Endothelial cell (in vitro differentiated cells): ENCODE measurements at places on chromosomes 1 and 21.

GRCh38 chr1:11338284-11338924 lies 65.4 kb downstream of the UBIAD1 start:
- no peak for DNase-seq

DNA sequence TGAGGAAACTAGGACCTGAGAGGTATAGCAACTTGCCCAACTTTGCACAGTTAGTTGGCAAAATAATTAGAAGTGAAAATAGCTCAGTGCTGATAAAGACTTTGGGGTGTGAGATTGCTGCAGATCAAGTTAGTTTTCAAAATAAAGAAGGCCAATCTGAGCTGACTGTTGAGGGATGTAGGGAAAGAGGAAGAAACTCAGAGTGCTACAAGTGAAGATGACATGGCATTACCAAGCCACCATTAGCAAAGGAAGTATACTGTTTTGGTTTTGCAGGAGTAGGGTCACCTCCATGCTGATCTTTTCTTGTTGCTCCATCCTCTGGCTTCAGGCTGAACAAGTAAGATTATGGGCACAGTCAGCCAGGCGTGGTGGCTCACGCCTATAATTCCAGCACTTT lies 78.7 kb upstream of the ADAM30 start:
- DNase-seq: no peak

- peak; percentile 70 for DNase-seq
Observed at GRCh38 chr1:220882061-220882891, 3.0 kb downstream of the HLX start.

DNA sequence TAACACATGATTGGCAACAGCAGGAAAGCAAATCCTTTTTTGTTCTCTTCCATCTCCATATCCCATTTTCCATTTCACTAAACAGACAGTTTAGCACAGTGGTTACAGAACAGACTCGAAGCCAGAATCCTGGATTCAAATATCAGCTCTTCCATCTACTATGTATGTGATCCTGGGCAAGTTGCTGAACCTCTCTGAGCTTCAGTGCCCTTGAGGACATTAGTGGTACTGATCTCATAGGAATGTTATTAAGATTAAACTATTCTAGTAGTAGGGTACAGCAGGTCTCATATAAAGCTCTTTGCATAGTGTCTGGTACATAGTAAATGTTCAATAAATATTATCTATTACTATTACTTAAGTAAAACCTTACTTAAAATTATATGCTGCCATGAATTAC lies 13.8 kb upstream of the HHIPL2 start:
- DNase-seq: no peak

- no peak for DNase-seq
Observed at GRCh38 chr1:95223110-95223509, 10.9 kb upstream of the RWDD3 start.

- DNase-seq: no peak
Observed at GRCh38 chr1:205735218-205735617, 14.8 kb downstream of the NUCKS1 start.

GRCh38 chr1:40944326-40944725 lies 35.2 kb upstream of the CTPS1 start:
- no peak for DNase-seq

GRCh38 chr1:239817276-239817675 lies 274.4 kb upstream of the FMN2 start:
- no peak for DNase-seq

GRCh38 chr1:25538191-25538767 lies 5.1 kb upstream of the LDLRAP1 start:
- no peak for DNase-seq

DNA sequence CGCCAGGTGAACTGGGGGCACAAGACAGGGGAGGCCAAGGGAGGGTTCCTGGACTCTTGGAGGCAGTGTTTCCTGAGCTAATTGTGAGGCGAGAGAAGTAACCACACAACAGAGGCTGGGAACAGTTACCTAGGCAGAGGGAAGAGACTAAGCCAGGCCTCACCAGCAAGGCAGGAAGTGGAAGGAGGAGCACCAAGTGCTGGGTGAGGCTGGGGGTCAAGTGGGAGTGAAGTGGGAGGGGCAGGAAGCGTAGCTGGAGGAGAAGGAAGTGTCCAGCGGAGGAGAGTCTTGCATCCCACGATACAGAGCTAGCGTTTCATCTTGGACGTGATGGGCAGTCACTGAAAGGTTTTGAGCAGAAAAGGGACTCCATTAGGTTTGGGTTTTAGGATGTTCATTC lies 48.3 kb upstream of the CAPZB start:
- DNase-seq: no peak

DNA sequence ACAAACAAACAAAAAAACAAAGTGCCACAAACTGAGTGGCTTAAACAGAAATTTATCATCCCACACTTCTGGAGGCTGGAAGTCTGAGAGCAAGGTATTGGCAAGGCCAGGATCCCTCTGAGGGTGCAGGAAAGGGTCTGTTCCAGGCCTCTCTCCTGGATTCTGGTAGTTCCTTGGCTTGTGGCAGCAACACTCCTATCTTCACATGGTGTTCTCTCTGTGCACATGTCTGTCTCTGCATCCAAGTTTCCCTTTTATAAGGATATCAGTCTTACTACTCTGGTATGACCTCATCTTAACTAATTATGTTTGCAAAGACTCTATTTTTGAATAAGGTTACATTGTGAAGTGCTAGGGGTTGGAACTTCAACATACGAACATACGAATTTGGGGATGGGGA lies 5.3 kb upstream of the VASH2 start:
- DNase-seq: no peak

- no peak for DNase-seq
Observed at GRCh38 chr1:236181059-236181458, 38.7 kb downstream of the GPR137B start.

DNA sequence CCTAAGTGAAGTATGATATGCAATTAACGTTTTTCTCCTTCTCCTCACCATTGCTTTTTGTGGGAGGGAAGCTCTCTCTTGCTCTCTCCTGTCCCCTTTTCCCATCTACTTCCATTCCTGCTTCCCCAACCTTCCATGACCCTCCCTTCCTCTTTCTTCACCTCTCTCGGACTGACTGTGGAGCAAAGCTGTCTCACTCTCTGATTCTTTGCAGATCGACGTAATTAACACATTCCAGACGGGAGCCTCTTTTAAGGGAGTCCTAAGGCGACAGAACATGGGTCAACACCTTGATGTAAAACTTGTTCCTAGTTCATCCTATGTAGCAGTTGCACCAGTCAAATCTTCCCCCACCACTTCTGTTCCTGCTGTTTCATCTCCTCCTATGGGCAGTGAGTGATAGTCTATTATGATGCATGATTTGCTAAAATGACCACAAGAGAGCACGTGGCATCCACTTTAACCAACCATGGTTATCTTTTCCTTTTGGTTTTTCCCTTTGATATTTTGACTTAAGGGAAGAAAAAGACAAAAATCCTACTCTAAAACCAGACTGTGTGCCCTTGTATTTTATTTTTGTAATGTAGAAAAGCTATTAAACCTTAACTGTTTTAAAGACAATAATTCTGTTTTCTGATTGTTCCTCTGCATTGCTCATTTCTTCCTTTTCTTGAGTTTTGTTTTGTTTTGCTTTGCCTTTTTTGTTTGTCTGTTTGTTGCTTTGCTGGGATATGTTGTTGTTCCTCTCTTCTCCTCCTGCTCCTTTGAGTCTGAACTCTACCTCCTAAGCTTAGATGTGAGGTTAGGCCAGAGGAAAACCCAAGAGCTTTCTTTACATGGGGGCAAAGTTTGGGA lies 31.7 kb upstream of the LAX1 start:
- no peak for DNase-seq

GRCh38 chr1:82287556-82287955 lies 486.8 kb downstream of the ADGRL2 start:
- DNase-seq: no peak

DNA sequence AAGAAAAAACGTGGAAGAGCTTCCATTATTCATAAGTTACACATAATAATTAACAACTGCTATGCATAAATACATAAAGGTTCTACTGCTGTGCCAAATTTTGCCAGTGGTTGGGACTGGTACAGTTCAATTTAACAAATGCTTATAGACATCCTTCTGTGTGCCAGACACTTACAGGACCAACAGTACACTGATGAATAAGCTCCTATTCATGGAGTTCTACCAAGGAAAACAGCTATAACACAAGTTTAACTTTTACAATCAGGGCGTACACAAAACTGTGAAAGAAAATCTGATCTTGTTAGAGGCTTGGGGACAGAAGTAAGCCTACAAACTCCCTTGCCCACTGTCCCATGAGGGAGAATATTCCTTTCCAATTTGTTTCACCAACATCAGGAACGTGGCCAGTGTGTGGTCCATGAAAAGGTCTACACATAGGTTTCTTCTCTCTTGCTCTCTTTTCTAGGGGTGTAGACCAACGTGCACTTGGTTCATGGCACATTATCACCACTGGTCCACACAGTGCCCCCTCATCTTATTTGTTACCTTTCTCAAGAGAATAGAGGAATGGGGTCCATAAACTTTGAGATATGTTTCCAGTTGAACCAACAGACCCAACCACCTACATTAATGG lies 10.1 kb downstream of the NRIP1 start:
- DNase-seq: no peak

DNA sequence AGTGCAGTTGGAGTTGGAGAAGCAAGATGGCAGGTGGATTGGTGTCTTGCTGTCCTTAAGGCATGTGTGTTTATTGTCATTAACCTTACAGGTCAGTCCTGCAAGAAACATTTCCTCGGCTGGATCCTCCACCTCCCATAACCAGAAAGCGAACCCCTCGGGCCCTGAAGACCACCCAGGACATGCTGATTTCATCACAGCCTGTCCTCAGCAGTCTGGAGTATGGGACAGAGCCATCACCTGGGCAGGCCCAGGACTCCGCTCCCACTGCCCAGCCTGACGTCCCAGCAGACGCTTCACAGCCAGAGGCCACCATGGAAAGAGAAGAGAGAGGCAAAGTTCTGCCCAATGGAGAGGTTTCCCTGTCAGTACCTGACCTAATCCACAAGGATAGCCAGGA lies 1.6 kb downstream of the C1orf226 start:
- no peak for DNase-seq

DNA sequence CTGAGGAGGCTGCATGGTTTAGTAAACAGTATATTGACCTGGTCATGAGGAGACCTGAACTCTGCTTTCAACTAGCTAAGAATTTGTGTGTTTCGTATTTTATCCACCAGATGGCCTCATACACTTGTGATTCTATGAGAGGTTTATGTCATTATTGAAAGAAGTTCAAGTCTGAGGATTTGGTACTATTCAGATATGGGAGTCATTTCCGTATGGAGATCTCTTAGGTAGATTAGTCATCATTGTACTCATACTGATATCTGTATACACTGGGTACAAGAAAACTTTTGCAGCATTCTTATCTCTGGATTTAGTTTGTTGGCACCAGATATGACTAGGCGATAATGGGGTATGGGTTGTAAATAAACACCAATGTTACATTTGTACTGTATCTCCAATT lies 26.6 kb downstream of the ATF6 start:
- no peak for DNase-seq

DNA sequence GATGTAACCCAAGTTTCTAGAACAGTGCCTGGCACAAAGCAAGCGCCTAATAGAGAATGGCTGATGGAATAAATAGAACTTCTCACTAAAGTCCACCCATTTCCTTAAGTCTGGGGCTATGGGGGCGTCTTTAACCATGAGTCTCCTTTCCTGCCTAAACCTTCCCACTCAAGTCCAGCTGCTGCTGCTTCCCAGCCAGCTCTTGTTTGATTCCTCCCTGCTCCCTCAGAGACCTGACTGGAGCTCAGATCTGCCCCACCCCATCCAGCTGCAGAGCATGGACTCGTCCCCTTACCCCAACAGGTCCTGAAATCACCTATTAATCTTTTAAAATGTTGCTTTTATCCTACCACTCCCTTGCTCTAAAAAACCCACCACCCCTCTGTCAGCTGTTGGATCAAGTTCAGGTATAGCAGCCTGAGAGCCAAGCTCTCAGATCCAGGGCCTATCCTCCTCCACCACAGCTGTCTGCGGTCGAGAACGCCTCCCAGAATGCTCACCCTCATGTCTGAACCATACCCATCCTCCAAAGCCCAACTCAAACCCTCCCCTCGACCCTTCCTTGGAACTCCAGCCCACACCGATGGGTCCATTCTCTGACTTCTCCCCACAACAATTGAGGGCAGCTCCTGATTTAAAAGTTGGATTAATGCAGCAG lies 12.8 kb upstream of the GALNT2 start:
- DNase-seq: no peak

- peak; percentile 8 for DNase-seq
Observed at GRCh38 chr1:71593523-71593922, 512.7 kb upstream of the ZRANB2 start.

DNA sequence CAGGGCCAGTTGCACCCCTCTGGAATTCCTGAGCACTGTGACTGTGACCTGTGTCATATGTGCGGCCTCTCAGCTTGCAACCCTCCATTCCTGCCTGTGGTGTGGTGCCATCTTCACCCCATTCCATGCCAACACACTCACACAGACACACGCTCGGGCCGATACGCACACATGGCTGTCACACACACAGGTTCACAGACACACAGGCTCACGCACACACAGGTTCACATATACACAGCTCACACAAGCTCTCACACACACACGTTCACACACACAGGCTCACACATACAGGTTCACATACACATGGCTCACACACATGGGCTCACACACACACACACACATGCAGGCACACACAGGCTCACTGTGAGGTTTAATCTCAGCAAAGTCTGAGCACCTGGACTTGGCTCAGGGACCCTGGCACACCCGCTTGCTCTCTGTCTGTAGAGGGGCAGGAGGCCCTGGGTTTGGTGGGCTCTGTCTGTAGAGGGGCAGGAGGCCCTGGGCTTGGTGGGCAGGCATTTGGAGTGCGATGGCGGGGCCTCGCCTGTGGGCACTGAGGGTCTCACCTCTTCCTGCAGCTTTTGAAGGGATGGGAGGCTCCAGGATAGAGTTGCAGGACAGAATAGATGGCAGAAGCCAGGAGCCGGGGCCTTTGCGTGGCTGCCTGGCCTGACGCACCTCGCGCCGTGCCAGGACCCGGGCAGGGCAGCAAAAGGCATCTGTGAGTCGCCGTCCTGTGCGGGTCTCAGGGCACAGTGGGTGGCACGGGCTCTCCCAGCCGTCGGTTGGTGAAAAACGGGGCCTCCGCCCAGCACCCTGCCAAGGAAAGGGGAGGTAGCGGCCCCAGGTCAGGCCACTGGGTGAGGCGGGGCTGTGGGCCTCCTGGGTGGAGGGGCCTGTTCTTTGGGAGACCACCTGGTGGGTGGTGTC lies 17.1 kb downstream of the COL18A1 start:
- no peak for DNase-seq

DNA sequence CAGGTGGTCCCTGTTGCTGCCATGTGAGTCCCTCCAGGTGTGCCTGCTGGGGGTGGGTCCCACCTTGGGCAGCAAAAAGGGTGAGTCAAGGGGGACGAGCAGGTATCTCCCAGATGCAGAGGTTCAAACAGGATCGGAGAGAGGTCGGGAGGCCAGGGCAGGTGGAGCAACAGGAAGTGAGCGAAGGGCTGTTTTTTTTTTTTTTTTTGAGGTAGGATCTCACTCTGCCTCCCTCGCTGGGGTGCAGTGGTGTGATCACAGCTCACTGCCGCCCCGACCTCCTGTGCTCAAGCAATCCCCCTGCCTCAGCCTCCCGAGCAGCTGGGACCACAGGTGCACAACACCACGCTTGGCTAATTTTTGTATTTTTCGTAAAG lies 39.4 kb downstream of the SLC2A7 start:
- no peak for DNase-seq

- no peak for DNase-seq
Observed at GRCh38 chr1:246565751-246566127, 322 bp downstream of the TFB2M start.
